ENCODE measurements at places on chromosomes 7 and 10.

- no peak for DNase-seq
Measured at GRCh38 chr7:136709876-136710275, 158.6 kb upstream of the CHRM2 start.

DNA sequence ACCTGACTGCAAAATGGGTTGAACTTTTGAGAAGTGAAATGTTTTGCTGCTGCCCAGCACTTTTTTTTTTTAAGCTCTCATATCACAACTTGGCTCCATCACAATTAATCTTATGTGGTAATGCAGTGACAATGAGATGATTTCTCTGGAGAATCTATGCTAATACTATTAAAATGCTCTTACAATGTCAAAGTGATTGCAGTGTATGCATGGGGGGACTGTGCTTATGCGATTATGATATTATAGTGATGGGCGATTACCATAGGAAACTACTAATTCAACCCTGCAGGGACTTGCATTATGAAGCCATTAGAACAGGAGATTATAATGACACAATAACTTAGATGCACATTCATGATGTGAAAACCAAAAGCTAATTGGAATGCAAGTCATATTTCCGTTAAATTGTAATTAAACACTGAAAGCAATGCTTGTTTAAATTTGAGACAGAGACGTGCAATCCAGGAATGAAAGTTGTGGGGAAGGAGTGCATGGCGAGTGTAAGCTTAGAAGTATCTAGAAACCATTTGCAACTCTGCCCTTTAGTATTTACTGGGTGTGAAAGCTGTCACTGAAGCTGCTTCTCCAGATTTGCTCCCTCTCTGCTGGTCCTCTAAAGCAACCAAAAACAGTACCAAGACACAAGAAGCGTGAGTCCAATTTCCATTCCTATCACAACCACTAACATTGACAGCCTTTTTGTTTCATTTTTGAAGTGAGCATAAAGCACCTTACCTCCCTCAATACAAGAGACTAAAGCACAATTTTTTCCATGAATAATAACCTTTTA, 21.6 kb downstream of the PTER start:
- no peak for DNase-seq

DNA sequence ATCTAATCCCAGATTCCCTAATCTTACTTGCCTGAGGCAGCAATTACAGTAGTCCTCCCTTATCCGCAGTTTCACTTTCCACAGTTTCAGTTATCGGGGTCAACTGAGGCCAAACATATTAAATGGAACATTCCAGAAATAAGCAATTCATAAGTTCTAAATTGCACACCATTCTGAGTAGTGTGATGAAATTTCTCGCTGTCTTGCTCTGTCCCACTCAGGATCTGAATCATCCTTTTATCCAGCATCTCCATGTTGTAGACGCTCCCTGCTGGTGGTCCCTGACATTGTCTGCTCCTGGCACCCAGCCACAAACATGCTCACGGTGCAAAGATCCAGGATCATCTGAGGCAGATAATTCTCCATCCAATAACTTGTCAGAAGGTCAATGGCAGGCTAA, 128.7 kb upstream of the CXCL12 start:
- no peak for DNase-seq

DNA sequence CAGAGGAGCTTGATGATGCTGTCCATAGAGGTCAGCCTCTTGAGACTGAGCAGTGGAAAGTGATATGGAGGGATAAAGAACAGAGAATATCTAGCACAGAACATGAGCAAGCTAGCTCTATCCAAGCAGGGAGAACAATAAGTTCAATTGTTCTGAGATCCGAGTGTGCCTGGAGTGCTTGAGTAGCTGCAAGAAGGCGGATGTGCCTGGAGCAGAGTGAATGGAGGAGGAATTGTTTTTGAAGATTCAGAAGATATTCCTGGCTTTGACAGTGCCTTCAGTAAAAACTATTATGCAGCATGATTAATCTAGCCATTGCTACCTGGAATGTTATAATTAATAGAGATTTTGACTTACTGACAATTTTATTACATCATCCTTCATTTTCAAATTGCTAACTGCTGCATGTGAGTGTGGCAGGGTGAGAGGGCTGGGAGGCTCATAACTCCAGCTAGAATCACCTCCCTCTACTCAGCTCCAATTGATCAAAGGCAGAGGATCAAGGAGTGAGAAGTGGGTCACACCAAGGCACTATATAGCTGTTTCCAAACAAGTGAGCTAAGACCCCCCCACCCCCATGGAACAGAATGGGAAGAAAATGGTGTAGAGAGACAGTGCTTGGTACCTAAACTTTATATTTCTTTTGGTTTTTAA, 302.8 kb downstream of the ADRA2A start:
- DNase-seq = no peak

DNA sequence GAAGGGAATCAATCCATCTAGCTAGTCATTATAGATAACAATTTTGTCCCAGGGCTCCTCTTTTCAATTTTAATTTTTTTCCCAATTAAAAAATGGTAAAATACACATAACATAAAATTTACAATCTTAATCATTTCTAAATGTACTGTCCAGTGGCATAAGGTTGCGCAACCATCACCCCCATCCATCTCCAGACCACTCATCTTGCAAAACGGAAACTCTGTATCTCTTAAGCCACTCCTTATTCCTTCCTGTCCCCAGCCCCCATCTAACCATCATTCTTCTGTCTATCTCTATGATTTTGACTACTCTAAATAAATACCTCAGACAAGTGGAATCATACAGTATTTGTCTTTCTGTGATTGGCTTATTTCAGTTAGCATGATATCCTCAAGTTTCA, 46.1 kb upstream of the RAB18 start:
- DNase-seq = no peak

DNA sequence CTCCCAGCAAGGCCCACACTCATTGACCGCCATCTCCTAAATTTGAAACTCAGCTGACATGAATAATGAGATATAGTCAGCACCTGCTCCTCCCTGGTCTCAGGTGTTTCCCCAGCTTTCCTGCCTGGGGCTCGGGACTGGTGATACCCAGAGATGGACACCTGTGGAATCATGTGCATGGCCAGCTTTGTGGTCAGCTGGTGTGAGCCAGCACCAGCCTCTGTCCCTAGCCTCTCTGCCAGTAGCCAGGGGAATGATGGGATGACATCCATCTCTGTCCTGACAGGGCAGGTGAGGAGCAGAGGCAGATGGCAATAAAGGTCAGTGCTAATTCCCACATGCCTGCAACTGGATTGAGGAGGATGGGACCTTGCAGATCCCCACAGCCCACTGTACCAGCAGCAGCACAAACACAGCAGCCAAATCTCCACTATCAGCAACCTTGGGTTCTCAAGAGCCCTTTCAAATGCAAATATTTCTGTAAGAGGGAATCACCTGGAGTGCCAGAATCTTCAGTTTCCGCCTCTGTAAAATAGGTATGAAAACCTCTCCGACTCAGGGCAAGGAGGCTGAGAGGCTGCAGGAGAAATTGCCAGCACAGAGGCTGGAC, 329.2 kb upstream of the ZMIZ1 start:
- no peak for DNase-seq

GRCh38 chr7:13742126-13742525, 247.3 kb downstream of the ETV1 start:
- no peak for DNase-seq

GRCh38 chr10:101295261-101295660, 58.7 kb upstream of the BTRC start:
- no peak for DNase-seq

DNA sequence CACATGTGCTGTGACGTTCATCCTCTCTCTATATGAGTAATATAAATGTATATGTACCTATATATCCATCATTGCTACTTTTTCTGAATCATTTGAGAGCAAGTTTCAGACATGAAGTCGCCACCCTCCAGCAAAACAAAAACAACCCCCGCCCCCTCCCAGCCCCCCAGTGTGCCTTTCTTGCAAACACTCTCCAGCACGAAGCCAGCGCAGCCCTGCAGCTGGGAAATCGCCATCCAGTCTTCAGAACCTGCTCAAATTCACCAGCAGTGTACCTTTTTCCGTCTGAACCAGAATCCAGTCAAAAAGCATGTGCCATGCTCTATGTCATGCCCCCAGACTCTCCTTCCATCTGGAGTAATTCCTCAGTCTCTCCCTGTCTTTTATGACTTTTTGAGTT, 135.8 kb downstream of the TACC2 start:
- no peak for DNase-seq

DNA sequence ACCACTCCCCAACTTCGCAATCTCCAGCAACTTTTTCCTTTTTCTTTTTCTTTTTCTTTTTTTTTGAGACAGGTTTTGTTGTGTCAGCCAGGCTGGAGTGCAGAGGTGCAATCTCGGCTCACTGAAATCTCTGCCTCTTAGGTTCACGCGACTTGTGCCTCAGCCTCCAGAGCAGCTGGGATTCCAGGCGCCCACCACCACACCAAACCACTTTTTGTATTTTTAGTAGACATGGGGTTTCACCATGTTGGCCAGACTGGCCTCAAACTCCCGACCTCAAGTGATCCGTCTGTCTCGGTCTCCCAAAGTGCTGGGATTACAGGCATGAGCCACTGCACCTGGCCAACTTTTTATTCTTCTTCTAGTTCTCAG, 55.0 kb downstream of the KIAA1549 start:
- DNase-seq = no peak

GRCh38 chr10:24744946-24745345, 21.3 kb upstream of the ARHGAP21 start:
- no peak for DNase-seq

- no peak for DNase-seq
Measured at GRCh38 chr10:124704428-124705380, 39.5 kb downstream of the FAM53B start.

DNA sequence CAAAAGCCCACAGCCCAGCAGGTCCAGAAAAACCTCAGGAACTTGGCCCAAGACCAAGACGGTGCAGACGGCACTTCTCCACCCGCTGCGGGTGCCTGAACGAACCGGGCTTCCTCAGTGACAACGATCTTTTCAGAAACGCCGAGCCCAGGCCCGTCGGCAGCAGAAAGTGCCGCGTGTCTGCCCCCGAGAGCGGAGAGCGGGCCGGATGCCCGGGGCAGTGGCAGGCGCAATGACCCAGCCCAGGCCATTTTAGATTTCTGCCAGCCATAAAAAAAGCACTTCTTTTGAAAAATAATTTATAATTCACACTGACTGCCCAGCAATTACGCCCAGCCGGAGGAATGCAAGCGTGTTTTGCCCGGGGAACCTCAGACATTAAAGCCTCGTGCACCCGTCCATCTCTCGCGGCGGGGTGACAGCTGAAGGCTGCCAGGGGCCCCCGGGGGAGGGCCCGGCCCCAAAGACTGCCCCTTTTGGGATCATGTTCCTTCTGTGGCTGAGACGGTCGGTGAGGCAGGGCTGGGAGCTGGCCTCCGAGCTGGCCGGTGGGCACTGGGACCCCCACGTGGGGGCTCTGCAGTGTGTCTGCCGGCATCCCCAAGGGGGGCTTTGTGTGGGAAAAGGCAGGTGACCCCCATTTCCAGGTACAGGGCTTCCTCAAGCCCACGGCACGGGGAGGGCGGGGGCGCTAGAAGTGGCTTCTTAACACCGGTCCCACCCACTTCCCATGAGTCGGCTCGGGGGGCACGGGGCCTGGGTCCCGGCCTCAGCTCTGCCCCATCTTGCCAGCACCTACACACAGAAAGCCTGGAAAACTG, 71.3 kb upstream of the PDGFA start:
- DNase-seq = no peak

DNA sequence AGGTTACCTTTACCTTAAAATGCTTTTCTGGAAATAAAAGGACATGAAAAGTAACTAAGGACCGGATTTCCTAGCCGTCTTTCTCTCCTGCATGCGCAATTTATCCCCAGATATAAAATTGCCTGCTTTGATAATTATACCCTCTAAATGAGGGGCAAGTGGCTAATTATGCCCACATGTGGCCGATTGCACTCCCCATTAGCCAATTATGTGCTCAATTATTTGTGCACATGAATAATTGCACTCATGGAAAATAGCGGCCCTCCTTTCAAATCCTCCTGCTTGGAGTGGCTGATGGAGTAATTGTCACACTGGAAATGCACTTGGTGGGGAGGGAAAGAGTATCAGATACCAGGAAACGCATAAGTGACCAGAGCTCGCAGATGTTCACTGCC, 66.4 kb upstream of the ATRNL1 start:
- no peak for DNase-seq

Measured in stimulated activated CD4-positive, alpha-beta T cell treated with anti-CD3 and anti-CD28 coated beads, Interleukin-4, amount 100 ng/mL, for 24 hours (primary cell).